ENCODE measurements at places on chromosomes 1 and 21.
A peak's percentile ranks its signal among the peaks of the same experiment; 100 is the strongest.

DNA sequence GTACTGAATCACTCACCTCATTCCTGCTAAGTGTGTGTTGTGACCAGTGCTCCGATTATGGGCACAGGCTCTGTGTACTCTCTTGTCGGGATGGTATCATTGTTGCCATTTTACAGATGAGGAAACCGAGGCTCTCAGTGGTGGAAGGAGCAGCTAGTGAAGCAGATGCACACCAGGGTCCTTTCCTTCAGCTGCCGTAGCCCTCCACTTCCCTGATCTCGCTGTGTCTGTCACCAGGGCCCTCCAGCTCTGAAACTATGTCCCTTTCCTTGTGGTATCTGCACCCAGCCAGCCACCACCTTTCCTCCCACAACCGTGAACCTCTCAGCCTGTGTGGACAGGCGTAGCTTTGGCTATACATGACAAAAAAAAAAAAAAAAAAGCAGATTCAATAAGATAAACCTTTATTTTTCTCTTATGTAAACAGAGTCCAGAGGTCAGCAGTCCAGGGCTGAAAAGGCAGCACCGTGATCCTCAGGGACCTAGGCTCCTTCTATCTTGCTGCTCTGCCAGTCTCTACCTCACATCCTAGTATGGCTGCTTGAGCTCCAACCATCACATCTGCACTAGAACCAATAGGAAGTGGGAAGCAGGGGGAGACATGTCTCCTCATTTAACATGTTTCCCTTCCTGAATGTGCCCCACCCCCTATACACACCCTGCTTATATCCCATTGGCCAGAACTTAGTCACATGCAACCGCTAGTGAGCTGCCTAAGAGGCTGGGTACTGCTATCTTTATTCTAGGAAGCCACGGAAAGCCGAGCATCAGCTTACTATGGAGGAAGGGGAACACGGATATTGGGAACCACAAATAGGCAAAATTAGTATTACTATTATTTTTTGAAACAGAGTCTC is 44.3 kb downstream of the TMEM51 start:
- no peak for DNase-seq

- DNase-seq, result no peak
Observed at GRCh38 chr1:21042929-21043605, 133.6 kb downstream of the EIF4G3 start.

GRCh38 chr1:3543076-3544039 is 68.0 kb downstream of the MEGF6 start:
- no peak for DNase-seq

GRCh38 chr1:186884251-186884650 is 55.5 kb downstream of the PLA2G4A start:
- no peak for DNase-seq

- no peak for DNase-seq
Observed at GRCh38 chr1:13483946-13484345, 29.9 kb downstream of the LRRC38 start.

DNA sequence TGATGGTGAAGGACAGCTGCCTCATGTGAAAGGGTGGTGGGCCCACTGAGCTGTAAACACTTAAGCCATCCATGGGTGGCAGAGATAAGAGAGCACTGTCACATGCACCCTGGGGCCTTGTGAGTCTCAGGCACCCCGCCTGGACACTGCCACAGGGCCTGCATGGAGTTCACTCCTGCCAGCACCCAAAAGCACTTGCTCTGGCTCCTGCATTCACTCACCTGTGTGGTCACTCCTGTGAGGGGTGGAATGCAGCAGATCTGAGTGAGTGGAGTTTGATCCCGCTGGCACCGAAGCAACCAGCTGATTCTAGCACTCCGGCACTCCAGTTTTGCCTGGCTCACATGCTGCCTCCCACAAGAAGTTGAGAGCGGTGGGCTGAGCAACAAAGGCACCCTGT is 1142.1 kb upstream of the PRMT6 start:
- DNase-seq, result no peak

DNA sequence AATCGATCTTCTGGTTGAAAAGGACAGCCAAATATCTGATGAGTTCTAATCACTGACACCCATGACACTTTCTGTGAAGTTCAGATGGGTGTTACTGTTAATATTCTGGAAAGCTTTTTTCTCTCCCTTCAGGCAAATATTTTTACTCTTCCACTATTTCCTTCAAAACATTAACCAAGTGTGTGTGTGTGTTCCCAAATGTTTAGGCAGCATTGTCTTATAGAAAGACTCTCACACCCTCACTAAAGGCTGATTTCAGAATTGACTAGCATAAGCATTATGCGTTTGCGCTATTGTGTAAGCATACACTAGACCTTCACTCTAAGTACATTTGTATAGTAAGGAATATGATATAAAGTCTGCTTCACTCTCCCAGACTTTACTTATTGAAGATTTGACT is 24.7 kb downstream of the WARS2 start:
- DNase-seq, result no peak

DNA sequence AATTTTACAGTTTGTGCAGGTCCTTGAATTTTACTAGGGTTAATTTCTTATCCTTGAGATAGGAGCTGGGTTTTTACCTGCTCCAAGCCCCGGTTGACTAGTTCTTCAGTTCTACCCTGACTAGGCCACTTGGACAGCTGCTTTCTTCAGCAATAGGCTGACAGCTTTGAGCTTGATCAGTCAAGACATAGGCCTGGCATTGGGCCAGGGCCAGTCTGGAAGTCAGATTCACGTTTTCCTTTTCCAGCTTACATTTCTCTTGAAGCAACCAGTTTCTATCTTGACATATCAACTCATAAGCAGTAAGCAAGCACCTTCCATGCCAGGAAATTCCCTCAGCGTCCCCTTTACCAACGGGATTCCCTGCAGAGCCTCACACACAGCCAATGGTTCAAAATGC is 63.7 kb upstream of the AJAP1 start:
- no peak for DNase-seq

- DNase-seq, result no peak
Observed at GRCh38 chr1:2611621-2612437, 21.0 kb downstream of the MMEL1 start.

GRCh38 chr21:35488946-35489345 is 439.8 kb upstream of the RUNX1 start:
- no peak for DNase-seq

DNA sequence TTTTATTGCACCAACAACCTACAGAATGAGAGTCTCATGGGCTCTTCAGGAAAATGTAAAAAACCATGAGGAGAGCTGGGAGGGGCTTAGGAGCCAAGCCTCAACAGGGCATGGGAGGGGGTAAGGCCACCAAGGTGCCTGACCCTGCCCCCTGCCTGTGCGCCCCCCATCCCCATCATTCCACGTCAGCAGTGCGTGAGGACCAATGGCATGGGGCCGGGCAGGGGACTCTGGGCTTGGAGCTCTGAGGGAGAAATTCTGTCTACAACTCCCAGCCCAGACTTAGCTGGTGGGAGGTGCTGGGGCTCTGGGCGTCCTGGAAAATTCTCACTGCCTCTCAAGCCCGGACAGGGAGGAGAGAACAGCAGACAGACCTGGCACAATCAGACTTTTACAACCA is 5.2 kb upstream of the CAMK2N1 start:
- DNase-seq, result no peak

- peak; percentile 17 for DNase-seq
Observed at GRCh38 chr1:109910963-109911798, 532 bp downstream of the CSF1 start.

DNA sequence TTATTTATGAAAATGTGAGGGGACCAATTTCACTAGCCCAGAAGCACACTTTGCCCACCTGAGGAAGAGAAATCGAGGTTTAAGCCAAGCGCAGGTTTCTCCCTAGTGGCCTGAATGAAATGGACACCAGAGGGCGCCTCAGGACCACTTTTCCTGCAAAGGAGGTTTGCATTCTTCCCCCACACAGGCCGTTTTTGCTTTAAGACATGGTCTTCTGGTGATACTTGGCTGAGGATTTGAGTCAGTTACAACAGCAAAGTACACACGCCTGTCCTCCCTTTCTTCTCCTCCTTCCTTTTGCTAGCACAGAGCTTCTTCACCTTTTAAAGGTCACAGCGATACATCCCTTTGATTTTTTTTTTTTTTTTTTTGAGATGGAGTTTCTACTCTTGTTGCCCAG is 5.4 kb downstream of the PLA2G2E start:
- DNase-seq, result peak; percentile 64

DNA sequence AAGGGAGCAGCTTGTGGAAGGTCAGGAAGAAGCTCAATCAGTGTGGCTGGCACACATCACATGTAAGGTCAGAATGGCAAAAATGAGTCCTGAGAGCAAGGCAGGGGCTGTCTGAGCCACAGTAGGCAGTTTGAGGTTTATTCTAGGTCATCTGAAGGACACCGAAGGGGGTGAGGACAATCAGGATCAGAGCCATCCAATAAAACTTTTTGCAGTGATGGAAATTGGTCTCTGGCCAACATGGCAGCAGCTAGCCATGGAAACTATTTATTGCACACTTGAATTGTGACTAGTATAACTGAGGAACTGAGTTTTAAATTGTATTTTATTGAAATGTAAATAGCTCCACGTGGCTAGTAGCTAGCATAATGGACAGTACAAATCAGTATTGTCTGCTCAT is 97.0 kb upstream of the CACNA1E start:
- no peak for DNase-seq

All from activated T-helper 9 cell treated with anti-CD3 and anti-CD28 coated beads, Interleukin-2, amount 50 U/mL, for 16 hours (primary cell).